ENCODE measurements at places on chromosomes 4 and X.

DNA sequence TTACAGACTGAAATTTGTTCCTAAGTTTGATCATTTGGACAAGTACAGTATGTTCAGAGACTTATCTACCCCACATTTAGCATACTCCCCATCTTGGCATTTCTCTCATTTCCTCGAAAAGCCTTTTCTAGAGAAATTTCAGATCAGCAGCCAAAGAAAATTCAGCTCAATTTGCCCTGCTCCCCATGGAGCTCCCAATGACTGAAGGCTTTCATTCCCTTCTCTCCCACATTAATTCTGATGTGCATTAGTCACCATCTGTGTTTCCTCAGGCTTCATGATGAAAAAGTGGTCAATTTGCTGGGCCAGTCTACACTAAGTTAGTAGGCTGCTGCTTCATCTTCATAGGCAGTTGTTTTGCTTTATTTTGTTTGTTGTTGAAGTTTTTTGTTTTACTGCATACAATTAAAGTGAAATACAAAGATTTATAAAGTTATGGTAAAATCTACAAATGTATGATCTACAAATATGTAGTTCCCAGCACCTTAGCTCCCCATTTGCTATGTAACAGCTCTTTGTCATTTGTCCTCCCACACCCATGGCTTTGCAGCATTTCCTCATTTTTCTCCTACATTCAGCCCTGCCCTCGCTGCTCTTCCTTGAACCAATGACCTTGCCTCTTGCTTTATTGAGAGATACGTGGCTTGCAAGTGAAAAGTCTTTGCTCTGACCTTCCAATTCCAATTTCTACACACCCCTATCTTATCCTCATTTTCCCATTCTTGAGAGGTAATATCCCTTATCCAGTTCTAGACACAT lies 193.9 kb downstream of the ANAPC10 start:
- DNase-seq = peak; percentile 49

GRCh38 chr4:108139089-108139488 lies 29.6 kb downstream of the LEF1 start:
- no peak for DNase-seq

DNA sequence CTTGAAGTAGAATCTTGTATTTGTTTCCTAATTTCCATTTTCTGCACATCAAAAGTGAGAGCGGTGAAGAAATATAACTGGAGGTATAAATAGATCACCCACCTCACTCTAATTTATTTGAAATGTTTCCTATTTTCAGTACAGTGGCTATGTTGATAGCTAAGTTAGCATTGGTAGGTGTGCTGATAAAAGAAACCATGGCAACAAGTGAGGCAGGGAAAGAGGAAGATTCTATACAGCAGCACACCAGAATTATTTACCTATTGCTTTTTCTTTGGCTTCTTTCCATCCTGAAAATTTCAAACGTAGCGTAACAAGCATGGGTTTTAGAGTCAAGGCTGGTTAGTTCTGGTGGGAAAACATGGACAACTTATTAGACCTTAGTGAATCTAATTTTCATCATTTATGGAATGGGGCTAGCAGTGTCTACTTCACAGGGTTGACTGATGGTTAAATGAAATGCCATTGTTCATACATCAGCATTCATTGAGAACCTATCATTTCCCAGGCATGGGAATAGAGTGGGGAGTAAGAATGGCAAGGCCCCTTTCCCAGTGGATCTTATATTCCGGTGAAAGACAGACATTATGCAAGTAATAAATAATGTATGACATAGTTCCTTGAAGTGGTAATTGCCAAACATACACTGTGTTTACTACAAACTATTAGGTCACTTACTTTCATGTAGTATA lies 30.6 kb upstream of the CTSO start:
- no peak for DNase-seq

GRCh38 chr4:15695240-15695699 lies 7.6 kb upstream of the BST1 start:
- peak; percentile 98 for DNase-seq

- no peak for DNase-seq
Measured at GRCh38 chrX:94662689-94663088, 988.7 kb downstream of the FAM133A start.

- DNase-seq = peak; percentile 30
Measured at GRCh38 chr4:108361886-108362285, 193.2 kb upstream of the LEF1 start.

- DNase-seq = no peak
Measured at GRCh38 chr4:75729836-75730235, 5.5 kb downstream of the USO1 start.

GRCh38 chr4:55251342-55251741 lies 94.7 kb upstream of the SRD5A3 start:
- peak; percentile 44 for DNase-seq

GRCh38 chrX:27565992-27566391 lies 24.2 kb upstream of the DCAF8L2 start:
- DNase-seq = peak; percentile 30

GRCh38 chr4:136751556-136751955 lies 780.7 kb downstream of the PCDH18 start:
- DNase-seq = peak; percentile 17

- DNase-seq = no peak
Measured at GRCh38 chr4:108838451-108838850, 75.6 kb upstream of the ETNPPL start.

DNA sequence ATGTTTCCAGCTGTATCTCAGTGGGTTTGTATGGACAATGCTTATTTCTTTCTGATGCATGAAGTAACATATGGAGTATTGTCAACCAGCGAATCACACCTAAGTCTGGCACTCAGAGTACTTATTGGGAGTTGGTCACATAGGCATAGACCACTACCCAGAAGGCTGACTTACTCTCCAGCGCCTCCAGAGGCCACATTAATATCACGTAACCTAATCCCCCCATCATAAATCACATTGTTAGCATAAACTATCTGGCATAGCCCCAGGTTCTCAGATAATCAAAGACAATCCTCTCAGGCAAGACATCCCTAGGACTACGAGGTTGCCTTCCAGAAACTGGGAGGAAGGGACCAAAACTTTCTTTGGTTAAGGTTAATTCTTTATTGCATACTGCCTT lies 560.5 kb upstream of the PABPC4L start:
- DNase-seq = no peak

DNA sequence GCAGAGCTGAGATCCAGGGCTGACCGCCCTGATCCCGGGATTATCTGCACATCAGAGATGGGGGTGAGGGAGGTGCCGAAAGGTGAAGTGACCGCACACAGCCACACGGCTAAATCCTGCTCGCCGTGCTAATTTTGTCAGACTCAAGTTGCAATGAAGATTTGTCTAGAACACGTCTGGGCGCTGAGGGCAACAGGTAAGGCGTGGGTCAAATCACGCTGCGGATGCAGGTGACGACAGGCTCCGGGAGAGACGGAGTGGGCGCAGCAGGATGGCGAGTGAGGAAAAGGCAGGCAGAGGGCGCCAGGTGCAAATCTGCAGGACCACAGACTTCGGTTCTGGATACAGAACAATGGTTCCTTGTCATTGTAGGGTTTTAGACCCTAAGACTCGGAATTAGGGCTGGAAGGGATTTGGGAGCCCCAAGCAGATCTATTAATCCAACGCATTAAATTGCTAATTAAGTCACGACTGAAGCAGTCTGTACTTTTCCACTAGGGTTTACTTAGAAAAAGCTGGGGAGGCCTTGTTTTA lies 1.9 kb upstream of the TBC1D14 start:
- DNase-seq = no peak

DNA sequence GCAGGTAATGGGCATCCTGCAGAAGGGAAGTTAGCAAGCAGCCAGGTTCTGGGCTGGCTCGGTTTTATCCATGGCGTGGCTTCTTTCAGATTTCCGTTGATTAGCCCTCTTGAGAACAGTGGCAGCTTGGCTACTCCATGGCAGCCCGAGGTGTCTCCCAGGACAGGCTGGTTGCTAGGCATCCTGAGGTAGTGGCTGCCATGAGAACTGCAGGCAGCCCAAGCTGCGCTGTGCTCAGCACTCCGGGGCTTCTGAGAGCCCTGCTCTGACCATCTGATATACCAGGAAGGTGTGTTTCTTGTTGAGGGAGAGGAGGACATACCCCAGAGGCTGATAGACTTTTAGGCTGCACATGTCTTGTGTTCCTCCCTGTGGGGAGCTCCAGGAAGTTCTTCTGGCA lies 253.4 kb upstream of the CASK start:
- no peak for DNase-seq

DNA sequence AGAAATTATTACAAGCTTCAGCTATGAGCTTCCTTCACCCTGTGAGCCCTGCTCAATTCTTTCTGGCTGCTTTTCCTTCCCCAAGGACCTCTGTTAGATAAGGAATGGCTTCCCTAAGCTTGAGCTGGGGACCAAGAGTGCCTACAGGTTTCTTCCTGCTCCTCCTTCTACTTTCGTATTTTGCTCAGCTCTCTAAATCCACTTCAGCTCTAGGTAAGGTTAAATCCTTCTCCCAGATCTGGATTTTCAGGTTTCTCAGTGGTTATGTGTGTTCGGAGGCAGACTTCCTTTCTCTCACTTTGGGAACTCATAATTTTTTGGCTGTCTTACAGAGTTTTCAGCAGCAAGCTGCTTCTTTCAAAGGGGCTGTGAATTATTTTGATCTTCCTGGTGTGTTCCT lies 21.9 kb upstream of the ZDHHC15 start:
- no peak for DNase-seq

DNA sequence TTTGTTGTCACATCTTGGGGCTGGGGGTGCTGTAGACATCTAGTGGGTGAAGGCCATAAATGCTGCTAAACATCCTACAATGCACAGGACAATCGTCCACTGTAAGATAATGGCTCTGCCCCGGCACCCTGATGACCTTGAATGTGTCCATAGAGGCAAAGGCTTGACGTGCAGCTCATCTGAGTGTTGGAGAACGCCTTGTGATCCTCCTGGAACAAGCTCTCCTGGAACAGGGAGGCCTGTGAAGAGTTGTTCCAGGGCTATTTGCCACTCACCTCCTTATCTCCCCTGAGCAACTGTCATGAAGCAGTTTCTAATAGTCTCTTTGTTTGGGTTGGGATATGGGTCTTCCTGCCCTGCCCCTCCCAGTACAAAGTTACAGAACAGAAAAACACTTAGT lies 15.2 kb upstream of the PCYT1B start:
- no peak for DNase-seq

GRCh38 chr4:77010841-77011354 lies 61.3 kb downstream of the SEPTIN11 start:
- peak; percentile 69 for DNase-seq

GRCh38 chrX:105477351-105477750 lies 256.9 kb upstream of the TEX13A start:
- peak; percentile 66 for DNase-seq

DNA sequence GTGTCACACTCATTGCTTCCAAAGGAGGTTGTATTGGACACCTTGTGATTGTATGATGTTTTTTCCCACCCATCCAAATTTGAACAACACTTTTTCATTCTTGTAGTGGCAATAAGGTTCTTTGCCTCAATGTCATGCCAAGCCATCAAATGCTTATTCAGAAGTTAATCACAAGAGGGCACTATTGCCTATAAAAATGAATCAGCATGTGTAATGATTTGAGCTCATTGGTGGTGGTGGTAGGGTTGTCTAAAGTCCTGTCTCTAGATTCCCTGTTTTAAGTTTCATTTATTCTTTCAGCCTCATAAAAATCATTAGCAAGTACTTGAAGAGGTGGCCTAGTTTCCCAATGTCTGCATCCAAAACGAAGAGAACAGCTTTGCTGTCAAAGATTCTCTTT lies 37.0 kb downstream of the IRS4 start:
- DNase-seq = peak; percentile 48

GRCh38 chr4:178970433-178971140 lies 1528.3 kb upstream of the AGA start:
- no peak for DNase-seq

DNA sequence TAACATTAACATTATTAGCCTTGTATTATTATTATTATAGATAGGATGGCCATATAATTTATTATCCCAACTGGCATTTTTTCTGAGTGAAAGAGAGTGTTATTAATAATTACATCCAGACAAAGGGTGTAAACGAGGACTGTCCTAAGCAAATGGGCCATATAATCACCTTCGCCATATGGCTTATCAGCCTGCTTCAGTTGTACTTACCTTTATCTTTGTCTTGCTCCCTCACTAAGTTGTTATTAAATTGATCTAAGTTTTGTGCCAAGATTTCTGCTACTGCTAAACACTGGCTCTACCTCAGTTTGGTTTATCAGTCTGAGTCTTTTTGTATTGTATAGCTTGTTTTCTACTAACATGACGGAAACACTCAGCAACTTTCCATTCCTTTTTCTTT lies 76.9 kb downstream of the STIM2 start:
- DNase-seq = no peak

DNA sequence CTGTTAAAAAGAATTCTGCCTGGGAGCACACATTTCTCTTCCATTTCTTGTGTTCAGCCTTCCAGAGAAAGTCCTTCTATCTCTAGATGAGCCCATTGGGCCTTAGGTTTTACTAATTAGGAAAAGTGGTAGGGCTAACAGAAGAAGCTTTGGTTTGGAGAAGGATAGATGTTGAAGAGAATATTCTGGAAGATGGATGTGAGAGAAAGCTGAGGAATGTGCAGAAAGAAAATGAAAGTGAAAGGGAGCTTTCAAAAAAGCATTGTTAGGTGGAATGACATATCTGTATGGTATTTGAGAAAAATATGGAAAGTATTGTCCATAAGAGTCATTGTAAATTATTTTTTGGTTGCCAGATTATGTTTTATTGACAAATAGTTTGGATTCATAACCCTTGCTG lies 474.8 kb upstream of the SLIT2 start:
- peak; percentile 45 for DNase-seq

- no peak for DNase-seq
Measured at GRCh38 chr4:40438384-40439026, 103.4 kb downstream of the CHRNA9 start.

- no peak for DNase-seq
Measured at GRCh38 chr4:94346541-94346940, 3.9 kb upstream of the HPGDS start.

GRCh38 chr4:116361790-116362189 lies 723.6 kb downstream of the TRAM1L1 start:
- DNase-seq = no peak

Measured in fibroblast of skin of back (primary cell).